ENCODE measurements at places on chromosomes 5 and 9.

DNA sequence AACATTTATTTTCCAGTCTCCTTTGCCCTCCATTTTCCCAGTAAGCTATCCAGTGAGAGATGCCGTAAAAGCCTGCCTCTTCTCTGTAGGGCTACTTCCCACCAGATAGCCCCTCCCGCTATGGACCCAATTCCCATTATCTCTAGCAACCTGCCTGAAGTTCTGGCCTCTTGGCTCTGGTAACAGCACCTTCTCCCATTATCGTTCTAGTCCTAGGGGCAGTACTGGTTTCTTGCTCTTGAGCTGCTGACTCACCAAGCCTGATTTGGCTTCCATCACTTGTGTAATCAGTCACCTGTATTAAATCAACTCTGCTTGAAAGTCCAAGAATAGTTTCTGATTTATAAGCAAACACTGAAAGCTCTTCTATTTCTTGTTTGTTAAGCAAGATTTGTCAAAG lies 42.8 kb upstream of the PARP8 start:
- DNase-seq = no peak

DNA sequence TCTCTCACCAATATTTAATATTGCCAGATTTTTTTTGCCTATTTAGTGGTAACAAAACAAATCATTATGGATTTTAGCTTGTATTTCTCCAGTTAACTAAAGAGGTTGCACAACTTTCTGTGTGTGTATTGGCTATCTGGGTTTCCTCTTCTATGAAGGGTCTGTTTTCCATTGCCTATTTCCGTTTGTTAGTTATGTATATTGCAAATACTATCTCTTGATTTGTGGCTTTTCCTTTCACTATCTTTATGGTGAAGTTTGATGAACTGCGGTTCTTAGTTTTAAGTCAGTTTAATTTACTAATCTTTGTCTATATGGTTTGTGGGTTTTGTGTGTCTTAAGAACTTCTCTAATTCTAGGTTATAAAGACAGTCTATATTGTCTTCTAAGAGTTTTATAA lies 136.3 kb downstream of the CEP120 start:
- no peak for DNase-seq

DNA sequence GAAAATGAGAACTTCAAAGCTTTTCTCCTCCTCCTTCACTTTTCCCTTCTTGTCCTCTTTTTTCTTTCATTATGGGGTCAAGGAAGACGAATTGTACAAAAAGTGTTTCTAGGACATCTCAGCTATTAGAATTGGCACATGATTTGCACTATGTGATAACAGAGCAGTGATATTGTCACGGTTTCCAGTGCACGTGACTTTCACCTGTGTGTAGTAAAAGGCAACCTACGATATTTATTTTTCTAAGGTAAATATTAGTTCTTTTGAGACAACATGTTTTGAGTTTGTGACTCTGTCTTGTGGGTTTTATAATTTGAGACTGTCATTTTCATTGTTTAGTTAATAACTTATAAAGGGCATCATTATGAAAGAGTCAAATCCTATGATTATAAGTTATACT lies 213.1 kb downstream of the PSAT1 start:
- no peak for DNase-seq

- no peak for DNase-seq
Measured at GRCh38 chr5:10036136-10036815, 213.4 kb downstream of the ATPSCKMT start.

DNA sequence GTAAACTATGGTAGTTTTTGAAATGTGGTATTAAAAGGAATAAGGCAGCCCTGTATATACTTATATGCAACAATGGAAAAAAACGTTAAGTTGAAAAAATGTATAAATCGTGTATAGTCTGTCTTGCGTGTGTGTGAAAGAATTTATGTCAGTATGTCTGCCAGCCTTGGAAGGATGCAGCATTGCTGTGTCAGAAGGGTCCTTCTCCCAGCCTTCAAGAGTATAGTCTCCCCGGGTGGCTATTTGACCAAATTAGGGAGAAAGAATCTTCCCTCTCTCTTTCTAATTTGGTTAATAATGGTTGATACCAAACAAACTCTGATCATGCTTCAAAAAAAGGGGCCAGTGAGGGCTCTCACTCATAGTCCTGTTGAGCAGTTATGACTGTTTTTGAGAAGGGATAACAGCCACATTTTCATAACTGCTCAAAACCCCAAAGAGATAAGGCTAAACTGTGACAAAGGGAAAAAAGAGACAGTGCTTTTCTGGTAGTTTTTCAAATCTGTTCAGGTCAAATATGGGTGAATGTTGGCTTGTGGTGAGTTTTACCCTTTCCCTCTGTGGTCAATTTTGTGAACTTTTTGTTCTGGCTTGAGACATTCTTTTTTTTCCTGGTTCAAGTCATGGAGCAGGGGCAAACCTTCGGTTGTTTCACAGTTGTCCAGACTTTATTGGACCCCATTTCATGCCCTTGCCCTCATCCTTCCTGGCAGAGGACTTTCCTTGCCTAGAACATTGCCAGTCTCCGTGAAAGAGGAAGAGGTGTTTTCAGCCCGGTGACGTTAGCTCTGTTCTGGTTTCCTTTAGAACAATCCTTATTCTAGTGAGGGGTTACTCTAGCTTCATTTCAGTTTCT lies 21.0 kb downstream of the SNX30 start:
- DNase-seq = peak; percentile 21

GRCh38 chr9:12776513-12777055 lies 1.8 kb downstream of the LURAP1L start:
- no peak for DNase-seq

GRCh38 chr9:22976454-22976853 lies 529.8 kb downstream of the DMRTA1 start:
- DNase-seq = no peak

DNA sequence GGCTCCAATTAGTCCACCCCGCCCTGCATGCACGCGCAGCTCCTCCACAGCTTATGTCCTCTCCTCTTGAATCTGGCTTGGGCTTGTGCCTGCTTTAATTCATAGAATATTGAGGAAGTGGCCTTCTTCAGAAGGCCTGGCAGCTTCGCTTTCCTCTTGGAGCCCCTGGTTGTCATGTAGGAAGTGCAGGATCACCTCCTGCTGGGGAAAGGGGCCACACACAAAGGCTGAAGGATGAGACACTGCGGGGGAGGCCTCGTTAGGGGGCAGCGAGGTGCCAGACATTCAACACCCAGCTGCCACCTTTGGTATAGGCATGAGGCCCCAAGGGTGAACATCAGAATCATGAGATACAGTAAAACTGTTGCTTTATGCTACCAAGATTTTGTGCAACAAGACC lies 2.7 kb upstream of the CNOT6 start:
- DNase-seq = no peak

- DNase-seq = no peak
Measured at GRCh38 chr9:132498531-132499210, 83.7 kb upstream of the BARHL1 start.

DNA sequence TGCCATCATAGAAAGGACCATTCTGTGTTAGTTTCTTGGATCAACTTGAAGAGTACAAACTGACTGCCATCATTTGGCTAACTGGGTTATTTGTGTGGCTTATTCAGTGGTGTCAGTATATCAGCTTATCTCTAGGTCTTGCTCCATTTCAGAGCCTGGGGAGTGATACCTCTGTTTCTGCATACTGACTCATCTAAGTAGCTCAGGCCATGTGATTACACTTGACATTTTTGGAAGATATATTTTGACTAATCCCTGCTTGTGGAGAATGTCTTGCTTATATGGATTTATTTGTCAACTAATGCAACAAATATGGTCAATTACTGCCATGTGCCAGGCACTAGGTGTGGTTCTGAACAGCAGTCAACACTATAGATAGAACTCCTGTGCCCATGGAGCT lies 311.7 kb downstream of the YTHDC2 start:
- DNase-seq = no peak

- DNase-seq = no peak
Measured at GRCh38 chr5:174535669-174536068, 188.7 kb upstream of the MSX2 start.

GRCh38 chr5:143819716-143820115 lies 7.8 kb downstream of the HMHB1 start:
- DNase-seq = no peak

- DNase-seq = peak; percentile 22
Measured at GRCh38 chr5:87195104-87195591, 72.5 kb upstream of the RASA1 start.

- DNase-seq = no peak
Measured at GRCh38 chr5:33118761-33119415, 321.9 kb upstream of the TARS1 start.

DNA sequence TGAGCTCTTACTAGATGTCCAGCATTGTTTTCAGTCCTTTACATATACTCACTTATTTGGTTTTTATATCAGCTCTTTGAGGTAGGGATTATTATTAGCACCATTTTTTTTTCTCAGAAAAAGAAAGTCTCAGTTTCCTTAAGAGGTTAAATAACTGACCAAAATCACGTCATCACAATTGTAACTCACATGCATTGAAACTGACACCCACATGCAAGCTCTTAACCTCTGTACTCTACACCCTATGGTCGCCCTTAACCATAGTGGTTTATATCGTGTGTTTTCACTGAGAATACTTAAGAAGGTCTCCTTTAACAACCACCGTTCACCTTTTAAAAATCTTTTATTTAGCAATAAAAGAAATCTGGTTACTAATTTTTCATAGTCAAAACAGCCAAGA lies 61.0 kb downstream of the PRDM6 start:
- no peak for DNase-seq

DNA sequence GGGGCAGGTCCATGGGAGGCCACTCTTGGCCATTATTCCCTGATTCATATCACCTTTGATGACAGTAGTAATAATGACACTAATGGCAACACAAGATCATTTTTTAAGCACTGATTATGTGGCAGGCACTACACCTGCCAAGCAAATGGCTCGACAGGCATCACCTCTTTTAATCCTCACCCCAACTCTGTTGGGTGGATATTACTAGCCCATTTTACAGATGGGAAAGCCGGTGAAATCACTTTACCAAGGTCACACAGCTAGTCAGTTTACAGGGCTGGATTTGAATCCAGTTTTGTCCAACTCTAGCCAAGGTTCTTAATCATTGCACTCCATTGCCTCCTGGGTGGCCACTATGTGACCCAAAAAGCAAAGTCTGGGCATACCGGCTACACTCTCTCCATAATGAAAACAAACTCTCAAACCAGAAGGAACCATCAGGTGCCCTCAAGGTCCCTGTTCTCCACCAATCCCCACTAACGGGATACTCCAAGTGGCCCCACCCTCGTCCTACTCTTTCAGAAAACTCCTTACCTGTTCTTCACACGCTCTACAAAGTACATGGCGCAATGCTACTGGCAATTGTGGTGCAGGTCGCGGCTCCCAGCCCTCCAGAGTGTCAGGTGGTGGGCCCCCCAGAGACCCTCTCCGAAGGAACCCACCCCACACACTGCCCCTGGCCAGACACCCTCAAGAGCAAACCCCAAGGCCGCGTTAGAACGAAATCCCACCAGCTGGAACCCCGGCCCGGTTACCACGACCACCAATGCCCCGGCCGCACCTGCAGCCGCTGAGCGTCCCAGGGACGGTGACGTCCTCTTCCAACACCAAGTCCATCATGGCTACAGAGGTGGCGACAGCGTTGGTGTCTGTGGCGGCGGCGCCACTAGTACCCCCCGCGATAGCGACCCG lies 572 bp downstream of the CDK5RAP2 start:
- DNase-seq = no peak

DNA sequence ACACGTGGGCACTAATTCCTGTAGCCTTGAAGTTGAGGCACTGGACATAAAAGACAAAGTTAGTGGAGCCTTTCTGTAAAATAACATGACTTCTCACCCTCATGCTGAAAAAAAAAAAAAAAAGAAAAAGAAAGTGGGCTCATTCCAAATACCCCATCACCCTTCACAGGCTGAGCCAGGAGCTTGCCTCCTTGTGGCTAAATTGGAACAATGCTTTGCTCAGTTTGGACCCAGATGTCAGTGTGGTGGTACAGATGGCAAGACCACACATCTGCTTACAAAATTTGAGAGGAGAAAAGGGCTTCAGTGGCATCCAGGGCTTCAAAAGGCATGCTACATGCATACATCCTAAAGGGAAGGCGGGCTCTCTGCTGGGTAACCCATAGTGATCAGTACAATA lies 342.8 kb downstream of the EBF1 start:
- no peak for DNase-seq

DNA sequence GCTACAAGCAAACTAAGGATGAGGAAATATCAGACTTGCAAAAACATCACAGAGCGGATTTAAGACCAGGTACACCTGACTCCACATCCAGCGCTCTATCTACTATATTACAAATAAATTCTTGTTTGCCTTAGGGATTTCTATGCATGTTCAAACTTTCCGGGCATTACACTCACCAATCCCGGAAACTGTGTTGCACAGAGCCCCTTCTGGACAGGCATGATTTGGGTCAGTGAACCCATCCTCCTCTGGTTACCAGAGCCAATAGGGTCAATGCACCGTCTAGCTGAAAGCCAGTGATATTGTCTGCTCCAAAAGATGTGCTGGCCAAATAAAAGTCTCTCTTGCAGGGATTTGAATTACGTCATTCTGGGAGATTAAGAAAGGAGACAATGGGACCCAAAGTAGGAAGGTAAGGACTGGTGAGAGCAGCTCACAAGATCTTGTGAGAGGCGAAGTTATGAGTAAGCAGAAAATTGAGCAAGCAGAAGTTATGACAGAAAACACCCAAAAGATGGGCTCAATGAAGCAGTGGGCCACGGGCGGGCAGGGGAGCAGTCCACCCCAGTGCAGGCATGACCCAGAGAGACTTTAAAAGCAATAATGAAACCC lies 155.8 kb upstream of the RAI14 start:
- no peak for DNase-seq

GRCh38 chr5:66553916-66554575 lies 42.1 kb upstream of the MAST4 start:
- DNase-seq = peak; percentile 61

DNA sequence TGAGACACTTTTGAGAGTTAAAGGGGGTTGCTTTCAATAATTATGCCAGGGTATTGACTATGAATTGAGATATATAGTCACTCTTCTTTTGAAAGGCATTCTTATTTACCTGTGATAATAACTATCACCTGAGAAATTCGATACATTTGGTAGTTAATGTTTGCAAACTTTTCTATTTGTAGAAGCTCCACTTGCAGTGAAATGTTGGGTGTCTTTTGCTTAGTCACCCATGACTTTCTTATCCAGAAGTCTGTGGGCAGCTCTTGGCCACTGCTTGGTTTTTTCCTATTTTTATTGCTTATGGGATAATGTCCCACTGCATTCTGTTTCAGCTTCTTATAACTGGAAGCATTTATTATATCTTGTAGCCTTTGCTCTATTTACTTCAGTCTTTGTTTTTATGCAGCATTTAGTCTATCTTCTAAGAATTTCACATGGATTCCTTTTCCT lies 3.9 kb downstream of the MACIR start:
- DNase-seq = no peak

DNA sequence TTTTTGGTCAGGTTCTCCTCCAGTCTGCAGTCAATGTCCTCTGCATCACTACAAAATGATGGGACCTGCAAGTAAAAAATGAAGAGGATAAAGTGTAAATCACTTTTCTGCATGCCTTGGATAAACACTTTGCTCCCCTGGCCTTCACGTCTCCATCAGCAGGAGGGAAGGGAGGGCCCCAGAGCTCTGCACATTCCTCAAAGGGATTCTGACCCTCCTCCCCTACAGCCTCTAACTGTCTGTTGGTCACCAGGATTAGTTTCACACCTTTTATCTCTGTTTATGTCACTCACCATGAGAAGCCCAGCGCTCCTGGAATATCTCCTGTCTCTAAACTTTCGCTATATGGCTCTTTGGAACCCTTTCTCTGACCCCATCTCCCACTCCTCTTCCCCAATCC lies 103.3 kb downstream of the SVEP1 start:
- DNase-seq = no peak

GRCh38 chr5:134851307-134851923 lies 5.6 kb downstream of the C5orf24 start:
- DNase-seq = no peak

Data from GM13977 (cell line).